ENCODE measurements at places on chromosomes 6 and 20.

- no peak for DNase-seq
These were observed 83.2 kb upstream of the PAX1 start for GRCh38 chr20:21622097-21622857.

- DNase-seq: no peak
These were observed 55.4 kb upstream of the TBXT start for GRCh38 chr6:166223079-166223478.

DNA sequence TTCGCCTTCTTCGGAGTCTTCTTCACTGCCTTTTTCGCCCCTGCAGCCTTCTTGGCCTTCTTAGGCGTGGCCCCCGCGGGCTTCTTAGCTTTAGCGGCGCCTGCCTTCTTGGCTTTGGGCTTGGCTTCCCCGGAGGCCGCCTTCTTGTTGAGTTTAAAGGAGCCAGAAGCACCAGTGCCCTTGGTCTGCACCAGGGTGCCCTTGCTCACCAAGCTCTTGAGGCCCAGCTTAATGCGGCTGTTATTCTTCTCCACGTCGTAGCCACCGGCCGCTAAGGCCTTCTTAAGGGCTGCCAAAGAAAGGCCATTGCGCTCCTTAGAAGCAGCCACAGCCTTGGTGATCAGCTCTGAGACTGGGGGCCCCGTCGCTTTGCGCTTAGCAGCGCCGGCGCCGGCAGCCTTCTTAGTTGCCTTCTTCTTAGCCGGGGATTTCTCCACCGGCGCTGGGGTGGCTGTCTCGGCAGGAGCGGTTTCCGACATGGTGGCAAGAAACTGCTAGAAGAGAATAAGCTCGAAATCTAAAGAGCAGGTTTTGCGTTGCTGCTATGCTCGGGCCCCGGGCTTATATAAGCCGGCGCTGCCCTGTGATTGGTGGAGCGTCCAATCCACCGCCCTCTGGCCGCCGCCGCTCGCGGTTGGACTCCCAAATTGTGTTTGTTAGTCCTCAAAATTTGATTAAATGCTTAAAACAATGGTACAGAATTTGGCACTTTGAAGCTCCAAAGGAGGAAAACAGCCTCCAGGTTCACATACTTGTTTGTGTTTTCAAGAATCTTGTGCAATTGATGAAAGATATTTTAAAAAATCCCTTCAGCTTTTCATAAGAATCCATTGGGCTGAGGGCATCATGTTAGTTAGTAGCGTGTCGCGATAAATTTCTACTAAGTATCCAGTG is 44.9 kb downstream of the OR2B2 start:
- peak; percentile 59 for DNase-seq

- DNase-seq: no peak
These were observed 9.1 kb downstream of the EBF4 start for GRCh38 chr20:2701671-2702081.

- no peak for DNase-seq
These were observed 12.0 kb downstream of the TTI1 start for GRCh38 chr20:38021087-38021772.

GRCh38 chr6:116411284-116411623 is 40.5 kb downstream of the DSE start:
- no peak for DNase-seq

DNA sequence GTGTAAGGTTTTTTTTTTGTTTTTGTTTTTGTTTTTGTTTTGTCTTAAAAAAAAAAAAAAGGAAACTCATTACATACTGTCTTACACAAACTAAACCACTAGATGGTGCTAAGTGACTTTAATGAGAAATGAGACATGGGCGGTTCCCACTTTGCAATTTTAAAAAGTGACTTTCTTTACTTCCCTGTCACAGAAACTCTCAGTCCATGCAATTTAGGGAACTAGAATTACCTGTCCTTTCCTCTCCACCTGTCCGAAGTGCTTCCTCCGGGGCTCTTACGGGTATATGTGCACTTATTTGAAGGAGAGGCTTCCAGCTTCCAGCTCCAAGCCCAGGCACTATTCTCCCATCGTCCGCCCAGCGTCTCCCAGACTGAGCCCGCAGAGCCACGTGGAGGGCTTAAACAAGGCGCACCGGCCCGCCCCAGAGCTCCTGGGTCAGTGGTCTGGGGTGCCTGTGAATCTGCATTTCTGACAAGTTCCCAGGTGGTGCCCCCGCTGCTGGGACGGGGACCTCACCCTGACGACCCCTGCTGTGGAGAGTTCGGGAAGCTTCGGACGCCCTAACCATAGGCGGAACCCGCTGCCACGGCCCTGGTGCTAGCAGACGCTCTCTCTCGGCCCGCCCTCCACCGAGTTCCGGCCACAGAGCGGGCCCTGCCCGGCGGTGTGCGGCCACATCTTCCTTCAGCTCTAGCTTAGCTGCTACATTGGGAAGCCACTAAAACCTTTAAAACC is 26.1 kb downstream of the BFSP1 start:
- DNase-seq: peak; percentile 66

- no peak for DNase-seq
These were observed 101.2 kb downstream of the GMDS start for GRCh38 chr6:2144210-2144609.

GRCh38 chr20:5031206-5031557 is 29.9 kb upstream of the SLC23A2 start:
- DNase-seq: peak; percentile 59

DNA sequence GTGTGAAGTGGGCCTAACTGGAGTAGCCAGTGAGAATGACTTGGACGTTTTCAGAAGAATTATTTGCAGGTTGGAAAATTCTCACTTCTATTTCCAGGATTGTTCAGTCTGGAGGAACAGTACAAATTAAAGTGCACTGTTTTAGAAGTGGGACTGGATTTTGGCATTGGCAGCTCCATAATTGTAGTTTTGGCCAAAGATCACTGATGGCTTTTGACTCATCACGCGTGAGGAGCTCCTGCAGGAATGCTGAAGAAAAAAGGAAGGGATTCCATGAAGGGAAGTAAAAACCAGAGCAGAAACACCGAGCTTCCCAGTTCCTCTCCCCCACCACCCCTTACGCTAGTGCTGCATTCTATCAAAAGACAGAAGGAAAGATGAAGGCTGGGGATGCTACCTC is 103.5 kb downstream of the JARID2 start:
- no peak for DNase-seq

DNA sequence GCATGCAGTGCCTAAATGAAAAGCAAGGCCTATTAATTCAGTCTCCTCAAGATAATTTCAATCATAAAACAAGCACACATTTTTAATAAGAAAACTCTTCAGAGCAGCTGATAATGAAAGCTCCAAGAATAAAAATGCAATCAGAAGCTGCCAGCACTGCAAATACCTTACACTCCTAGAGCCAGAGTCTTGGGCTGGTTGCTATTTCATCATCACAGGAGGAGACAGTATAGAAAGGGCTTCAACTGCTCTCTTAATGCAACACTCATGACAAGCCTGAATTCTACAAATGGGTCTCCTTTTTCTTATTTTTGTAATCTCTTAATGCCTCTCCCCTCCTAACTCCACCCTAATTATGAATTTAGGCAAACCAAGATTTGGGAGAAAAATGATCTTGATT is 11.2 kb upstream of the MC3R start:
- no peak for DNase-seq

- peak; percentile 6 for DNase-seq
These were observed 156.8 kb downstream of the DNAH8 start for GRCh38 chr6:38871741-38872568.

- no peak for DNase-seq
These were observed 20.8 kb upstream of the SIRT5 start for GRCh38 chr6:13553646-13554045.

DNA sequence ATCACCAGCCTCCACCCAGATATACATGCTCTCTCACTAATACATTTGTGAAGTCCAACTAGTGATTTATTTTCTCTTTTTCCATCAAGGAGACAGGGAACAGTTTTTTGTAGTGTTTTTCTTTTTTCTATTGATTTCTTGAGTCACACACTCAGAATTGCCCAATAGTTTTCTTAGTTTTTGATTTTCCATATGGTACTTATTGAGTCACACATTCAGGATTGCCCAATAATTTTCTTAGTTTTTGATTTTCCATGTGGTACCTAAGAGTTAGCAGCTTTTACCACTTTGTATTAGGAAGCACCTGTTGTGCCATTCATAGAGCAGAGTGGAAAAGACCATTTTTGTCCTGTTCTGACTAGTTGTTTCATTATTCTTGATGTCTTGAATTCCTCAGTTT is 1268.8 kb downstream of the EPHA7 start:
- DNase-seq: no peak

DNA sequence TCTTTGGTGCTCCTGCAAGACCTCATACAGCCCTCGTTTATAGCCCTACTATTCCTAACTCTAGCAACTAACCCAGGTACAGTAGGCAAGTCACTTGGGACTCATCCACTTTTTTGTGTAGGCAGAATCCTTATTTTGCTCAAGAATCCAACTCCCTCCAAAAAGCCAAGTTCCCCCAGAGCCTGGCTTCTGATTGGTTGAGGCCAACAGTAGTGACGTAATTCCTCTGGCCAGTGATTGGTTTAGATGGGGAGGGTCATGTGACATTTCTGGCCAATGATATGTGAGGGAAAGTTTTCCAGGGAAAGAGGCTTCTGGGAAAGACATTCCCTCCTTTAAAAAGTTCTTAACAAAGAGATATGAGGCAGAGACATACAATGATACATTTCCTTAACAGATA is 32.1 kb downstream of the KIAA1755 start:
- no peak for DNase-seq

- no peak for DNase-seq
These were observed 88.2 kb upstream of the DST start for GRCh38 chr6:56730663-56731529.

GRCh38 chr6:150987371-150987828 is 121.9 kb downstream of the MTHFD1L start:
- DNase-seq: no peak

GRCh38 chr6:12170351-12171092 is 119.6 kb upstream of the EDN1 start:
- peak; percentile 55 for DNase-seq

GRCh38 chr6:169583886-169584541 is 117.8 kb downstream of the WDR27 start:
- DNase-seq: no peak

GRCh38 chr6:57423468-57423867 is 106.0 kb downstream of the PRIM2 start:
- no peak for DNase-seq

DNA sequence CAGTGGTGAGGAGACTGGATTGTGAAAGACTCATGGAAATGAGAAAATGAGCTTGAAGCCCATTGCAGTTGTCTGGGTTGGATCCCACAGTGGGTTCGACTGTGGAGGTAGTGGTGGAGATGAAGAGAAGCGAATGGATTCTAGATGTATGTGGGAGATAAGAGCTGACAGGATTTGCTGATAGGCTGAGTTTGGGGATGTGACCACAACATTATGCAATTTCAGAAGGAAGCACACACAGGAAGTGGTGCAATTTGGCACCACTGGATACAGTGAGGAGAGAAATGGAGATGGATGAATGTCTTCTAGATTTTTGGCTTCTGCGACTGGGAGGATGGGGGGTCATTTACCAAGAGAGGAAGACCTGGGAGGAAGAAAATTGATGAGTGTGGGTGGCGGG is 64.4 kb upstream of the MAFB start:
- peak; percentile 11 for DNase-seq

GRCh38 chr20:46626758-46627157 is 24.5 kb downstream of the SLC13A3 start:
- DNase-seq: no peak

DNA sequence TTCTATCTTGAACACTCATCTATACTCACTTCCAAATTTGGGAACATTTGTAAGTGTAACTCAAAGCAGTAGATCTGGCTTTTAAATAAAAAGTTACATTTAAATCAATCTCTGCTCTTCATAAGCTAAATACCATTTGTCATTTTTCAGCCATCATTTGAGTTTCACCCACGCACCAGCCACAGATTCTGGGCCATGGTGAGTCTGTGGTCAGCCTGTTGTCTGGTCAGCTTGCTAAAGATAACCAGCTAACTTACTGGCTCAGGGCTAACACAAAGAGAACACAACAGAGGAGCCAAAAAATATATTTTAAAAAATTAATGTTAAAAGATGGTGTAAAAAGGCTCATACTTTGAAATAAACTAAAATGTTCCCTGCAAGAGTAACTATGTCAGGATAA is 181.3 kb downstream of the KIF6 start:
- no peak for DNase-seq

DNA sequence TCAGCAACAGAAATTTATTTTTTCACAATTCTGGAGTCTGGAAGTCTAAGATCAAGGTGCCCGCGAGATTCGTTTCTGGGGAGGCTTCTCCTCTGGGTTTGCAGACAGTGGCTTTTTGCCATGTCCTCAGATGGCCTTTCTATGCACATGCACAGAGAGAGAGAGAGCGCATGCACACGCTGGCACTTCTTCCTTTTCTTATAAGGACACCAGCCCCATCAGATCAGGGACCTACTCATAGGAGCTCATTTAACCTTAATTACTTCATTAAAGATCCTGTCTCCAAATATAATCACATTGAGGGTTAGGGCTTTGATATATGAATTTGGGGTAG is 260.7 kb upstream of the PLCB4 start:
- DNase-seq: no peak

GRCh38 chr6:130575971-130576370 is 210.2 kb downstream of the TMEM200A start:
- DNase-seq: no peak

DNA sequence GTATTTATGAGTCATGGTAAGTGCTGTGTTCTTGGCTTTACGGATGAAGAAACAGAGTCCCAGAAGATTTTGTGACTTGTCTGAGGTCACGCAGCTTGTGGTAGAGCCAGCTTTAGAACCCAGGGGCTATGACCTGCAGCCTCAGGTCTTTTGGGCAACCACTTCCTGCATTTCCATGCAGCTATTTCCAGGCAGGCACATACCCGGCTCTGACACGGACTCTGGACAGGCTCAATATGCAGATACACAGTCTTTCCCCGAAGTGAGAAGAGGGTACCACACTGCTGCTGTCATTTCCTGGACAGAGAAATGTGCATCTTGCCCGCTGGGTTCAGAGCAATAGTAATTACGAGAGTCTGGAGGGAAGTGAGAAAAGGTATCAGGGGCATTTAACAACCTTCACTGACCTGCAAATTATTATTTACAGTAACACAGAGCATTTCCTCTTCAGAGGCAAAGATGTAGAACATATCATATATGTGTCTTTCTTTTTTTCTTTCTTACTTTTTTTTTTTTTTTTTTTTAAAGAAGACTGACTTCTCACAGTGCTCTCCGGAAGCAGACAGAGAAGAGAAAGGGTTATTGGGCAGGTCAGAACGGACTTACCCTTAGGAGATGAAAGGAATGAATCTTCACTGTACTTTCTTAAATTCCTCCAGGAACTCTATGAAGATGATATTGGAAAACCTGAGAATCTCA is 185.1 kb downstream of the CLIC5 start:
- peak; percentile 10 for DNase-seq

GRCh38 chr20:21324126-21324525 is 21.0 kb downstream of the XRN2 start:
- no peak for DNase-seq
